ENCODE measurements at places on chromosomes 6 and 20.

DNA sequence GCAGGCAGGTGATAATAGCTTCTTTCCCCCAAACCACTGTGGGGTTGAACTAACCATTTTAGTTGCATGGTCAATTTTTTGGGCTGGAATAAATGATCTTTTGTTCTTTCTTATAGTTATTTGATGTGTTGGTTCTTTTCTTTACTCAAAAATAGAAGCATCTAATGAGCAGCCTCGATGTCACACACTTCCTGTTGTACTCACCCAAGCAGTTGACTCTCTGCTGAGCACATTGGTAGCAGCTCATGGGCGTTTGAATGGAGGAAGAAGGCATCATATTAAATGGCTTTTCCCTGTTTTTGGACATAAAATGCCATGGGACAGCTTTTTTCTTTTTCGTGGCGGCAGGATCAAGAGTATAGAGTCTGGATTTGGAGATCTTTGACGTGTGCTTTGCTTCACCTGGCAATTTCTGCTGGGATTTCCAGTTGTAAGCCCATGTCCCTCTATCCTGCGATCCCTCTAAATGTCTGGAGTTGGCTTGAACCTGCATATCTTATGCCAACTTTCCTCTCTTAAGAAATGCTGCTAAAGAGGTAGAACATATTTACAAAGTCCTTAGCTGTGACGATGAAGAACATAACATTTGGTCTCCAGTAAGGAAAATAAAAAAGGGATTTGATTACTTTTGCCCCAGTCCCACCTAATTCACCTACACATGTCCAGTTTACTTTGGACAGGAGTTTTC, 268.3 kb downstream of the PRL start:
- no peak for DNase-seq

GRCh38 chr6:53673162-53673727, 7.7 kb upstream of the KLHL31 start:
- no peak for DNase-seq

- no peak for DNase-seq
Observed at GRCh38 chr20:49631061-49631716, 63.3 kb upstream of the PTGIS start.

GRCh38 chr6:158910484-158911440, 89.2 kb downstream of the RSPH3 start:
- DNase-seq, result no peak

GRCh38 chr20:44571362-44571988, 10.9 kb upstream of the PKIG start:
- no peak for DNase-seq

GRCh38 chr6:37741757-37742400, 44.2 kb upstream of the MDGA1 start:
- no peak for DNase-seq

DNA sequence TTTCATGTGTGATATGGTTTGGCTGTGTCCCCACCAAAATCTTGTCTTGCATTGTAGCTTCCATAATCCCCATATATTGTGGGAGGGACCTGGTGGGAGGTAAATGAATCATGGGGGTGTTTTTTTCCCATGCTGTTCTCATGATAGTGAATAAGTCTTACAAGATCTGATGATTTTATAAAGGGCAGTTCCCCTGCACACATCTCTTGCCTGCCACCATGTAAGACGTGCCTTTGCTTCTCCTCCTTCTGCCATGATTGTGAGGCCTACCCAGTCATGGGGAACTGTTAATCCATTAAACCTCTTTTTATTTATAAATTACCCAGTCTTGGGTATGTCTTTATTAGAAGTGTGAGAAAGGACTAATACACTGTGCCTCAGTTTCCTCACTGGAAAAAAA, 4.2 kb upstream of the IL22RA2 start:
- DNase-seq, result no peak

GRCh38 chr6:97187951-97188350, 95.1 kb downstream of the MMS22L start:
- no peak for DNase-seq

DNA sequence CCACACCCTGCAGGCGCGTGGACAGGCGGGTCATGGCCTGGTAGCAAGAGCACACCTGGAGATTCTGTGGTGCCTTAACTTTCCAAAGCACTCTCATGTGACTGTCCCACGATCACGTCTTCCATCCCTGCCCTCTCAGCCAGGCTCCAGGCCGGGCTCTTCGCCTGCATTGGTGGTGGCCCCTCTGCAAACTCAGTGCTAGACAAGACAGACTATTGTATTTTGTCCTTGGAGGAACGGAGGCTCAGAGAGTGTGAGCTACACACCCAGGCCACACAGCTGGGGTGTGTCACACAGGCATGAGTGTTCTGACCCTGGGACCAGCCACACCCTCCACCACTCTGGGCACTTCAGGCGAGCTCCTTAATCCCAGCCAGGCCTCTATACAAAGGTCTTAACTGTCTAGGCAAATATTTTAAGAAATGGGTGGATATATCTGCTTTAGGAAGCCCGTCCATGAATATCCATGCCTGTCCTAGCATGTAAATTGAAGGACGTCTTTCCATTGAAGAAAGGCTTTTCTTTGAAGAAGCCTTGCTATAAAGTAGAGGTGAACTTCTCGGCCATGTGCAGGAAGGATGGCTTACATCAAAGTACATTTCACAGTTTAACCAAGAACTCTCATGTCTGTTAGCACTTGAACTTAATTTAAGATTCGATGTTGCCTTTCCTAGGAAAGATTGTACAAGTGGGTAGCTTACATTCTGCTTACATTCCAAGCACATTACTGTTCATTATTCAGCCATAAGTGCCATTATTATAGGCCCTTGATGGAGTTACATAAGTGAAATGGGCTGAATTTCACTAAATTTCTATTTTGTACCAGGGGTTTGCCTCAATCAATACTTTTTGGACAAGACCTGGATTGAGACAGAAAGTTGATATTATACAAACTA, 263.9 kb downstream of the DLL1 start:
- DNase-seq, result no peak

DNA sequence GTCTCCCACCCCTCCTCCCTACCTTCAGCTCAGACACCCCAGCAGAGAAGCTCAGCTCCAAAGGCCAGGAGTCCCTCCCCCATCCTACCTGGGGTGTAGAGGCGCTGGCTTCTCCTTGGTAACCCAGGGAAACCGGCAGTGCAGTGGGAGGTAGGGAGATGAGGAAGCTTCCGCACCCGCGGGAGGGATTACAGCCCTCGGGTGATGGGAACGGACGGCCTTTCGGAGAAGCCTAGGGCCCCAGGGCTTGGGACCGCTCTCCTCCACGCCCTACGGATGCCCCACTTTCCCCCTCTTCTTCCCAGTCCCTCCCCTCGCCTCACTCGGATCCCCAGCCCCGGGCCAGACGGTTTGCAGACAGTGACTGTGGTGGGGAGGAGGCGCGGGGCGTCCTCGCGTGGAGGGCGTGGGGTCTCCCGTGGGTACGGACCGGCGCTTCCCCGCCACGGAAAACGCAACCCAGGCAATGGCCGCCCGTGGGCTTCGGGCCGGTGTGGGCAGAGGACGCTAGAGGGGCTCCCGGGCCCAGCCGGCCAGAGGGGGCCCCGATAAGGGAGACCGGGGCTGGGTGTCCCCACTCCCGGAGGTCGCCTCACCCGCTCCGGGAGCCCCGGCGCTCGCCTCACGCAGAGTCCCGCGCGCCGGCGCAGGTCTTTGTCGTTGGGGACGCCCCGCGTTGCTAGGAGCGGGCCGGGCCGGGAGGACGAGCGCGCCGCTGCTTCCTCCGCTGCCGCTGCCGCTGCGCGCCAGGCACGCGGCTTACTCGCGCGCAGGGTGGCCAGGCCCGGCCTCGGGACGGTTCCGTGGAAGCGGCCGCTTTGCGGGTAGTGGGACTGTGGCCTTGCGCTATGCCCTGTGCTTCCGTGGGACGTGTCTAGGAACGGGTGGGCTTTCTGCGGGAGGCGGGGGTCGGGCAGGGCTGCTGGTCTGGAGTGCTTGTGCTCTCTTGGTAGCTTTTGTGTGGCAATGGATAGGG, 15.8 kb downstream of the AARS2 start:
- DNase-seq, result no peak

DNA sequence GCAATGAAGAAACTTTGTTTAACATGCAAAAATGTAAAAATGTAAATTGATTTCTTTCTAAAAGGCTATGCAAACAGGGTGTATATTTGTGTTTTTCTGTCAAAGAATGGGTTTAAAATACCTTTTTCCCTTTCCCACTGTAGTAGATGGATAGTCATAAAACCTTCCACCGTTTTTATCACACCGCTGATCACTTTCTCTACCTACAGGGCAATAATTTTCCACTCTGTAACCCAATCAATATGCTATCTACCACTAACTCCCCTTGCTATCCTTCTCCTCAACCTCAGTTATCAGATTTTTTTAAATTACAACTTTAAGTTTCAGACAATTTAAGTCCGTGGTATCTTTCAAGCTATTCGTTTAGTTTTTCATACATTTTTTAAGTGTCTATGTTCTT, 91.4 kb upstream of the ARID1B start:
- DNase-seq, result no peak

GRCh38 chr6:111013144-111013915, 31.5 kb downstream of the RPF2 start:
- DNase-seq, result peak; percentile 70

DNA sequence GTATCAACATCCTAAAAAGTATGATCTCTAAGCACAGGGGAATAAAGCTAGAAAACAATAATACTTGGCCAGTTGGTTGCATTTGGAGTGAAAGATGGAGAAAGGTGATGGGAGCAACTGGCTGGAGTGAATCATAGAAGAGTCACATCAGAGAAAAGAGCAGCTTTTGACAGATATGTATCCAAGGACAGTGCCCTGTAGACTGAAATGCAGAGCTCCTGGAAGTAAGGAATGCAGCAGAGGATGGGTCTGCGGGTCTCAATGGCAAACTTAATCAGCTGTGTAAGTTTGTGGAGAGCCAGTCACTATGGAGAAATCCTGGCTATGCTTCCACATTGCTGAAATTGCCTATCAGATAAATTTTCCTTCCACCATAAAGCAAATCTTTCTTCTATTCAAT, 253.6 kb upstream of the PRND start:
- no peak for DNase-seq

DNA sequence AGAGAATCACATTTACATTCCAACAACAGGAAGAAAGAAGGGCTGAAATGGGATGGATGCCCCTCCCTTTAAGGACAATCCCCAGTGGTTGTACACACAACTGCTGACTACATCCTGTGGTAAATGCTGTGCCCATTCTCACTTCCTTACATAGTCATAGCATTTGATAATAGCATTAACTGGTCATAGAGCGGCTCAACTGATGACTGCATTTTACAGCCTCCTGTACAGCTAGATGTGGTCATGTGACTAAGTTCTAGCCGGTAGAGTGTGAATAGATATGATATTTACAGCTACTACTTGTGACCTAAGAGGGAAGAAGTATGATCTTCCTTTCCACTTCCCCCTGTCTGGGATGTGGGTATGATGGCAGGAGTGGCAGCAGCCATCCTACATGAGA, 24.7 kb downstream of the KCNK17 start:
- no peak for DNase-seq

- no peak for DNase-seq
Observed at GRCh38 chr6:85679445-85680123, 36.9 kb upstream of the SYNCRIP start.

Measured in NCI-H1048 (cell line).